GM12891 (cell line): ENCODE measurements at places on chromosomes 16 and 17.

- no peak for DNase-seq
Measured at GRCh38 chr17:7041607-7042500, 2.0 kb downstream of the SLC16A11 start.

GRCh38 chr17:77508047-77508715 is 367.4 kb downstream of the SEC14L1 start:
- no peak for DNase-seq

DNA sequence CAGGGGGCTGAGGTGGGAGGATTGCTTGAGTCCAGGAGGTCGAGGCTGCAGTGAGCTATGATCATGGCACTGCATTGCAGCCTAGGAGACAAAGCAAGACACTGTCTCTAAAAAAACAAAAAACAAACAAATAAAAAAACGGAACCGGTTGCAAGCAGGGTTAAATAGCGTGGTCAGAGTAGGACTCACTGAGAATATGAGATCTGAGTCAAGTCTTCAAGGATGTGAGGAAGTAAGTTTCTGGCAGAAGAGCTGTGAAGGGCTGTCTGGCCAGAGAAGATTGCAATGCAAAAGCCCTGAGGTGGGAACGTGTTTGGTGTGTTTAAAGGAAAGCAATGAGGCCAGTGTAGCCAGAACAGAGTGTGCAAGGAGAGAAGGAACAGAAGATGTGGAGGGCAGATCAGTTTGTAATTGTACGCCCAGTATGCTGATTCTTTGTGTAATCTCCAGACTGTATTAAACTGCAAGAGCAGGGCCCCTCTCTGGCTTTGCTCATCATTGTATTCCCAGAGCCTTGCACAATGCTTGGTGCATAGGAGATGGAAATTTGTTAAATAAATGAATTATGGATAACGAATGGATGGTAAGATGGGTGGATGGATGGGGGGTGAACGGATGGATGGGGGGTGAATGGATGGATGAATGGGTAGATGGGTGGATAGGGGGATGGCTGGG is 6.3 kb downstream of the G6PC1 start:
- DNase-seq: no peak

DNA sequence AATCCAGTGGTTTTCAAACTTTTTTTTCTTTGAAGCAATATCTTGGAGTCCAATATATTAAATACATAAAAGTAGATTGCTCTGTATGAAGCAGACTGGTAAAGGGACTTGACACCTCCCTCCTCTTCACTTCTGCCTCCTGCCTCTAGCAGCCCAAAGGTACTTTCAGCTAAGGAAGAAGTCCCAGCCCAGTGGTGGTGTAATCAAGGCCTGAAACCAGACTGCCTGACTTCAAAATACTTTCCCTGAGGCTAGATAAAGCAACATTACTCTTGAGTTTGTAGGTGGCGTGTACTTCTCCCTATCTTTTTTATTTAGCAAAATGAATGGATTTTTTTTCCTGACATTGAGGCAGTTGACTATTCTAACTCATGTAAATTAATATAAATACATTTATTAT is 122.4 kb upstream of the TMEM97 start:
- DNase-seq: no peak

DNA sequence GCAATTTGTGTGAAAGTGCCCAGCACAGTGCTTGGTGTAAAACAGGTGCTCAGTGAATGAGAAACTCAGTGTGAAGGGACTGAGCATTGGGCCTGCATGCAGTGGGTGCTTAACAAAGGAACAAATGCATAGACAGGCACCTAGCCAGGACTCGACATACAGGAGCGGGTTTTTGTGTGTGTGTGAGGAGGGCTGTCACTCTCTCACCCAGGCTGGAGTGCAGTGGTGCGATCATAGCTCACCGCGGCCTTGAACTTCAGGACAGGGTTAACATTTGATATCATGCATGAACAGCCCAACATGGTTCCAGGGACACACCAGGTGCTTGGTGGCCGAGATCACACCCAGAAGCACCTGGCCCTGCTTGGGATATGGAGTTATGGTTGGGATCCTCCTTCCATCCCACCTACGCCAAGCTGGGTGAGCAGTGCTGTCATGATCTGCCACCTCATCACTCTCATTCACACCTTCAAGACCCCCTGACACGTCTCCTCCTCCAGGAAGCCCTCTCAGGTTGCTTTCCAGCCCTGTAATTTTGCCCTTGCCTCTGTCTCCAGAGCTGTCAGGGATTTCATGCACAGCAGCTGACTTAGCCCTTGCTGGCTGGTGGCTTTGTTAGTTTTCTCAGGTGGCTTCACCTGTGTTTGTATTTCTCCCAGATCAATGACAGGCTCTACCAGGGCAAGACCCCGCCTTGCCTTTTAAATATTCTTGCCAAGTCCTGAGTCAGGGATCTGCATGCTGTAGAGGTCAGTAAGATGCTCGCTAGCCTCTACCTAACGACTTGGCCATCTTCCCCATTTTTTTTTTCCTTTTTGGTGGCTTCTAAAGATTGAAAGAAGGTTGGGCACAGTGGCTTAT is 66.4 kb downstream of the OR1D5 start:
- DNase-seq: no peak

DNA sequence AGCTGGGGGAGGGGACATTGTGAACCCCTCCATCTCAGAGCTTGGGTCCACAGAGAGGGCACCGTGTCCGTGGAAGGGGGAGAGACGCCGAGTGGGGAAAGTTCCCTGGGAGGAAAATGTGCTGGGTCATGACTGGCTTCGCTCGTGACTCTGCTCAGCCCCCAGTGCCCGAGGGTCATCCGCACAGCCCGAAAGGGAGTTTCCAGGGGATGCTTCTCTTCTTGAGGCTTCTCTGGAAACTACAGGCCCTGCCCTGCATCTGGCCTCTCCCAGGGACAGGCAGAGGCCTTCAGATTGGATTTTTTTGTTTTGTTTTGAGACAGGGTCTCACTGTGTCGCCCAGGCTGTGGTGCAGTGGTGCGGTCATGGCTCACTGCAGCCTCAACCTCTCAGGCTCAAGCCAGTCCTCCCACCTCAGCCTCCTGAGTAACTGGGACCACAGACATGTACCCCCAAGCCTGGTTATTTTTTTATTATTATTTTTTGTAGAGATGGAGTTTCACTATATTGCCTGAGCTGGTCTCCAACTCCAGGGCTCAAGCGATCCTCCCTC is 9.8 kb upstream of the GSE1 start:
- no peak for DNase-seq

DNA sequence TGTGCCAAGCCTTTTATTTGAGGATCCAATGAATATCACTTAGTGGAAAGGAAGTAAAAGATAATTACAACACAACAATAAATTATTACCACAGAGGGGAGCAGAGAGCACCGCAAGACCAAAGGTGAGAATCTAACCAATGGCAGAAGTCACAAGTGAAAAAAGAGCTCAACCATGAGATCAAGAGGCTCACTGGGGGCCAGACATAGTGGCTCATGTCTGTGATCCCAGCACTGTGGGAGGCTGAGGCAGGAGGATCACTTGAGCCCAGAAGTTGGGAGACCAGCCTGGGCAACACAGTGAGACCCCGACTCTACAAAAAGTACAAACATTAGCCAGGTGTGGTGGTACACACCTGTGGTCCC is 17.7 kb downstream of the ANKRD11 start:
- no peak for DNase-seq
